Fibroblast of skin of left quadriceps (primary cell): ENCODE measurements at places on chromosomes 2 and 18.

DNA sequence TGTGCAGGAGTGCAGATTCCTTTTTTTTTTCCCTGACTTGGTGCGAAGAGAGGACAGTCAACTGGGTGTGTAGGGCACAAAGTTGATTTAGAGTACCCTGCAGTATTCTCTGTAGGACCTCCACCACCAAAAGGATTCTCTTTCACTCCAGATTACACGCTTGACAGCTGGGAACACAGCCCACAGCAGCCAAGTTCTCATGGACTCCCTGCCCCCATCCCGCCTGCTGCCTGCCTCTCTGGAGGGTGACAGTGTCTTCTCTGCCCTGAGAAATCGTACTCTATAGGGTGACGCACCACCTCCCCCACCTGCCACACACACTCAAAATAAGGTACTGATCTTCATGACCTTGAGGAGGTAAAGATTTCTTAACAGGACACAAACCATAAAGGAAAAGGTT is 26.6 kb upstream of the IHH start:
- no peak for DNase-seq

DNA sequence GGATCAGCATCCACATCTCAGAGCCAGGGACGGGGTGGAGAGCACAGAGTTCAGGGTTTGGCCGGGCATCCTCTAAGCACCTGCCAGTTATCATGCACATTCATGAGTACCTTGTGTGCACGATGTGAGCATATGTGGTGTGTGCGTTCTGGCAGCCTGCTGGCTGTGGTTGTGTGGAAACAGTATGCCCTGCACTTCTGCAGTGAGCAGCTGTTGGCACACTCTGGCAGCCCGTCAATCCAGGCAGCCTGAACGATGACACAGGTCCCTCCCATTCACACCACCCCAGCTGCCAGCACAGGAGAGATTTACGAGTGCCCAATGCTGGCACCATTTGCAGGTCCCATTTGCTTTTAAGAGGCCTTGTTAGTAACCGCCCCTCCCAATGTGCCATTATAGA is 74.2 kb downstream of the CD8B2 start:
- no peak for DNase-seq

DNA sequence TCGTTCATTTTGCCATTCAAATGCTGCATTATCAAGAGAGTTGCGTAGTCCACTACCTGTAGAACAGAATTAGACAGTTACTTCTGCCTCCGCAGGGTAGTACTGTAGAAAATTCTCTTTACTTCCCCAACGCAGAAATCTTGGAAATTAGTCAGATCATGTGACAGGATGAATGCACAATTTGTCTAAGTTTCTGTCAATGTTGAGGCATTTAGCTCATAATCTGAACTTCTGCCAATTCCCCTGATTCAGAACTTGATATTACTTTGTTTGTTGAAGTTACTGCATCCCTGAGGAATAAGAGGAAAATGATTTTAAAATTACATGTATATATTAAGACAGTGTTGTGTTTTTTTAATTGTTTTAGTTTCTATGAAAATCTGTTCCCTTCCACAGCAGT is 83.4 kb downstream of the TTC27 start:
- DNase-seq = peak; percentile 85

DNA sequence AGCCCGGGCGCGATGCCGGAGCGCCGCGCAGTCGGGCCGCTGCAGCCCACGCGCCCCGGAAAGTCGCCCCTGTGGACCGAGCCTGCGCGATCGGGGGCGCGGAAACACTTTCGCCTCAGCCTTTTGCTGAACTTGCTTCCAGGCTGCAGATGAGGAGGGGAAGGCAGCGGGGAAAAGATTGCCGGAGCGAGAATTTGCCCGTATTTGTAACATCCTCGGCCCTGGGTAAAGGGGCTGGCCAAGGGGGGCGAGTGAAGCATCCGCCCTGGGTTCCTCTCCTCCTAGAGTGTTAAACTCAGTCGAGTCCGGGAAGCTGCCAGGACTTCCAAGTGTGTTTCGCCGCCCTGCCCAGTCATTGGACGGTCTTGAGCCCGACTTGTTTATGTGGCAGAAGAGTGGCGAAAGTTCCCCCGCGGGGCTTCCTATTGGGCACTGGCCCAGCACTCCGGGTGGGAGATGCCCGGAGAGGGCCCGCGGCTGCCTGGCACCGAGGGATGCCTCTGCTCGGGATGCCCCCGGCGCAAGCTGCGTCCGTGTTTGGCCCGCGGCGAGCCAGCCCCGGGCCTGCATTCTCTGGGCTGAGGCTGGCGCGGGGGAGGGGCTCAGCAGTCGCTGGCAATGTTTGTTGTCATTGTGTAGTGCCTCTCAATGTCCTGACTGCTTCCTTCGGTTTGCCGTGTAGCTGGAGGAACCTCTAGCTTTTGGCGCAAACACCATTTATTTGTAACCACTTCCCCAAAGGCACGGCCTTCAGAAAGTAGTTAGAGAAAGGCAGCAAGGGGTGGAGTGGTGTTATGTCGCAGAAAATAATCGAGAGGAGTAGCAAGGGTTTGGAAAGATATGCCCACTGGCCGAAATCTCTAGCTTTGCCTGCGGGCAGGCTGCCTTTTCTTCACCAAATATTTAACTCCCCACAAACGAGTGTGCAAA is 1.1 kb downstream of the CYBRD1 start:
- no peak for DNase-seq
